Stimulated activated CD4-positive, alpha-beta T cell treated with anti-CD3 and anti-CD28 coated beads, Interleukin-15, amount 100 ng/mL, for 48 hours (primary cell): ENCODE measurements at places on chromosomes 7 and 10.

DNA sequence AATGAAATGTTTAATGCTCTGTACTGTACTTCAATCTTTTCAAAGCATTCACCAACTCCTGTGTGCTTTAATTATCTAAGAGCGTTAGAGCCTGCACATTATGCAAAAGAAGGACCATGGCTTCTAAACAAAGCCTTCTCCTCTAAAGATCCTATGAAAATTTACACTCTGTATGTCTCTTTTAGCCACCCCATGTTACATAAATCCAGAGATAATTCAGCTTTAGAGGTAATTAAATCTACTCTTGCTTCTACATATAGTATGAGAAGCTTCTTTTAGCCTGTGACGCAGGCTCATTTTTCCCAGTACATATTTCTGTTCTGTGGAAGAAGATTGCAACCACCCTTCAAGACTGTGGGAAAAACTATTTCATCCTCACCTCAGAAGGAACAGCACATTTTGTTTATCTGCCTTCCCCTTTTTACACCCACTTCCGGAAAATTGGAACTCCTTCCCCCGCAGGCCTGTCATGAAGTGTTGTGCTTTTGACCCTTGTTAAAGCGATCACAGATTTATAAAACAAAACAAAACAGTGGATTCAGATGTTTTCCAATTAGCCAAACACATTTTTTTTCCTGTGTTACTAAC, 8.1 kb upstream of the TAS2R16 start:
- DNase-seq = no peak

DNA sequence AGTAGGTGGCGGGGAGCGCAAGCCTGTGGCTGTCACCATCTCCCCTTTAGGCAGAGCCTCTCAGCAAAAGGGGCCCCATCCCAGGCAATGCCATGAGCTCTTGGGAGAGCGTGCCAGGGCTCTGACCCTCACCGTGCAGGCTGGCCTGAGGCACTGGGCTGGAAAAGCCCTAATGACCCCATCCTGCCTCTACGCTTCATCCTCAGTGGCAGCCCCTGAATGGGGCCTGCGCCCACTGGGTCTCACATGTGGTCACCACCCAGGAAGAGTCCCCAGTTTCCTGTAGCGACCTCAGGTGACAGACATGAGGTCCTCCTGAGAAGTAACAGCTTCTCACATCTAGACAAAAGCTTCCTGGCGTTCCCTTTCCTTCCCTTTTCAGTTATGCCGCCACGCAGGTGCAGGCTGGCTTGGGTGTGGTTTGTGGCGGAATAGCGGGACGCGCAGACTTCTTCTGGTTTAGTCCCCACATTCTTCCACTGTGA, 59.2 kb downstream of the CLEC2L start:
- no peak for DNase-seq

GRCh38 chr7:7989616-7990440, 21.2 kb downstream of the GLCCI1 start:
- DNase-seq = no peak

- no peak for DNase-seq
Observed at GRCh38 chr7:25167262-25167843, 42.3 kb upstream of the CYCS start.

GRCh38 chr7:47194516-47195057, 387.3 kb downstream of the TNS3 start:
- no peak for DNase-seq

- DNase-seq = no peak
Observed at GRCh38 chr7:18350678-18351077, 144.9 kb upstream of the HDAC9 start.

DNA sequence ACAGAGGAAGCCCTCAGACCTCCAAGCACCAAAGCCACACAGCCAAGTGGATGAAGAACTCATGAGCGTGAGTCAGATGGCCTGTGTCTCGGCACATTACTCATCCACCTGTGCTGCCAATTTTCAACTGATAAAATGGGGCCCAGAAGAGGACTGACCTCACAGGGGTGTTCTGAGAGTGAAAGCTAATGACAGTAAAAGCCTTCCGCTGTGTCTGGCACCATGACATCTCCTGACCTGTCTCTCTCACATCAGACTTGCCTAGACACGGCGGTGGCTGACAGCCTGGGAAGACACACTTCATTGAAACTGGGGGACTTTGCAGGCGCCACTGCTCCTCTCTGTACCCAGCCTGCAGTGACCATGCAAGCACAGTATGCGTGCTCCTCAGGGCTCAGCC, 8.3 kb upstream of the SLC18A3 start:
- no peak for DNase-seq

DNA sequence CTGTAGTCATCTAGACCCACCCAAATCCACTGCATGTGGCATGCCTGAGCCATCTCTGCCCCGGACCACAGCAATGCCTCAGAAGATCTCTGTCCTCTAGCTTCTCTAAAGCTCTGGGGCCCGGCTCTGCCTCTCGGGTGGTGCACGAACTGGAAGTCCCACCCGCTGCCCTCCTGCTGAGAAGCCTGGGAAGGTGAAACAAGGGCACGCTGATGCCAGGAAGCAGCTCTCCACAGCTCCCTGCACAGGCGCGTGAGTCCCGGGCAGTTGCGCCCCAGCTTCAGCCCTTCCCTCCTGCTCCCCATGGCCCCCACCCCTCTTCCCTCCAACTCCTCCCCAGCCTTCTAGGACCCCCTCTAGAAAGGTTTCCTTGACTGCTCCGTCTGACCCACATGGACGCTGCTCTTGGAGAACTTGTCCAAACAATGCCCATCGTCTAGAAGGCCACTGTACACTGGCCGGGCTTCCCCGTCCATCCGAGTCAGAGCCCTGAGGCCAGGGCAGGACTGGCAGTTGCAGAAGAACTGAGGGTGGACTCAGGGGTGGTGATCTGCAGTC, 12.8 kb downstream of the KCNH2 start:
- DNase-seq = no peak

GRCh38 chr7:34869057-34869456, 168.2 kb downstream of the DPY19L1 start:
- no peak for DNase-seq

DNA sequence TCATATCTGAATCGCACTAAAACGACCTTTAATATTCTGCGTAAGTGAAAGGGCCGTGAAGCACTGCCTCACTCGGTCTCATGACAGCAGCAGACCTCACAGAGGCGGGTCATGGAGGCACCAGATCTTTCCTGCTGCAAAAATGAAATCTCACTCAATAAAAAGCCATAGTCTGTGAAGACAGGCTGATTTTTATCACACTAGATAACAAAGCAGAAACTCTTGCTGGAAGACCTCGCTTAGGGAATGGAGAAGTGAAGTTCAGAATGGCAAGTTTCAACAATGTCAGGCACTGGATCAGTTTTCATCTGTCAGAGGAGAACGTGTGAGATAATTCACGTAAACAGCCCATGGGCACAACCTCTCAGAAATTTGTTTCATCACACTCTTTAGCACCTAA, 8.0 kb downstream of the SEPHS1 start:
- no peak for DNase-seq

DNA sequence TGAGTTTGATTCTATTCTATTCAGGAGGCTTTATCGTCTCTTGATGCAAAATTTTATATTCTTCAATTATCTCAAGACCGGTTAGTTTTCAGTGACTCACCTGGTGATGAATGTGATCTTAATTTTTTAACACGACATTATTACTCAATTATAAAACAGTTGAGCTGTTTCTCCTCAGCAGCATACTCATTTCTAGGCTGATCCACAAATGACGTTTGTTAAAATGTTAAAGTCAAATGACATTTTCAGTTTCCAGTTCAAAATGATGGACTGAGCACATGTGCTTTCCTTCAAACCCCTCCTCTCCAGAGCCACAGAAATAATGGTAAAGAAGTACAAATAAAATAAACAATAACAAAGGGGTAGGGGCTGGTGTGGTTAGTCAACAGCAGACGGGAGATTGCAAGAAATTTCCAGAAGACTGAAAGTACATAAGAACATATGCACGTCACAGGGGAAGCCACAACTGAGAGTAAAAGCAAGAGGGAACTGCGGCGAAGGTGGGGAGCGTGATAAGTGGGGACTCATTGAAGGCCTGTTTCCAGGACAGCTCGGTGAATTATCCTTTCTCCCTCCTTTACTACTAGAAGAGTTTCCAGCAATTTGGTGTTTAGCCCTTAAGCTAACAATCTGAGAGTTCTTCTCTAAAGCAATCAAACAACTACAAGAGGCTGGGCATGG, 10.9 kb downstream of the MACROH2A2 start:
- no peak for DNase-seq

DNA sequence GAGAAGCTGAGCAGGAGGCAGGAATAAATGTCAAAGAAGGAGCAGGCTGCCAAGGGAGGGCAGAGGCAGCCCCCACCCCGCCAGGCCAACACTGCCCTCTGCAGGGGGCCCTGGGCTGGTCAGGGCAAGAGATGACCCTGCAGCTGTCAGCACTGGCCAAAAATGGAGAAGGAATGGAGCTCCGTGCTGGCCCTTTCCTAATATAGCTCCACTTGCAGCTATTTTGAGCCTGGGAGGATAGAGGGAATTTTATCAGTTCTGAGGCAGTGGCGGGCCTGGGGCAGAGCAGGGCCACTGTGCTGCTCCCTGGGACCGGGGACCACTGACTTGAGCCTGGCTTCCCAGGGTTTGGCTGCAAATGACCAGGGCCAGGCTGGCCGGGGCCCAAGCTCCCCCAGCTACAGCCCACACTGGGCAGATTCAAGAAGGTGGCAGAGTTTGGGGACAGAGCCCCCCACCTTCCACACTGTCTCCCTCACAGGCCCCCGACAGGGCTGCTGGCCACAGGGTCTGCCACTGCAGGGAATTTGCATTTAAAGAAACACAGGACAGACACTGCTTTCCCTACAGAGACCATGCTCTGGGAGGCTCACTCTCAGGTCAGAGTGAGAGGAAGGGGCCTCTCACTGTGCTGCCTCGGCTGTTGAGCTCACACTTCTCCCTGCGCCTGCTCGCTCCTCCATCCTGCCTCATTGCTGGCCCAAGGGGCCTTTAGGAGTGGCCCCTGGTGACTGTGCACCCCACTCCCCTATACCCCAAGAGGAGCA, 16.2 kb downstream of the LDB3 start:
- no peak for DNase-seq

GRCh38 chr7:18895456-18895855, 222.0 kb downstream of the TWIST1 start:
- DNase-seq = no peak

DNA sequence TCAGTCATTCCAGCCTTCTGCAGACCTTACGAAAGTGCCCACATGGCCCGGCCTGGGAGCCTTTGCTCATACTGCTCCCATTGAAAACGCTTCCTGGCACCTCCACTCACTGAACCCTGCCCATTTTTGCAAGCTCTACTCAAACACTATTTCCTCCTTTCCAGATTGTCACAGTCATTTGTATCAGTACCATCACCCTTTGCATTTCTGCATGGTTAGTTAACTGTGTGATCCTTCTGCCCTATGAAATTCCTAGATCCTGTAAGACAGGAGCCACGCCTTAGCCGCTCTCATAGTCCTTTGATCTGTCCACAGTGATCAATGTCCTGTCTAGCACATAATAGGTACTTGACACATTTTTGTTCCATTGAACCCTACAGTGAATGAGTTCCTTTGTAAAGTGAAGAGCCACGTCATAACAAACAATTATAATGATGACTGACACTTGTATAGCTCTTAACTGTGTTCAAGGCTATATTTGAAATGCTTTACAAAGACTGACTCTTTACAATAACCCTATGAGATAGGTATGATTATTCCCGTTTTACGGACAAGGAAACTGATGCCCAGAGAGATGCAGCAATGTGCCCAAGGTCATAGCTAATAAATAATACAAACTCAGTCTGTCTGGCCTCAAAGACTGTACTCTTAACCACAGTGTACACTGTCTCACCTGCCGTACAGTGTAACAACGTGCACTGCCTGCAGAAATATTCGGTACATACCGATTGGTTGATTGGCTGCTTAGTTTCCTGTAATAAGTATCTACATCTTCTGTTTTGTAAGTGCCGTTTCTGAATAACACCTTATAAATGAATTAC, 16.6 kb upstream of the ITIH2 start:
- no peak for DNase-seq

- DNase-seq = no peak
Observed at GRCh38 chr7:26187380-26188205, 13.0 kb downstream of the HNRNPA2B1 start.

GRCh38 chr7:155233311-155234157, 64.1 kb upstream of the INSIG1 start:
- no peak for DNase-seq

DNA sequence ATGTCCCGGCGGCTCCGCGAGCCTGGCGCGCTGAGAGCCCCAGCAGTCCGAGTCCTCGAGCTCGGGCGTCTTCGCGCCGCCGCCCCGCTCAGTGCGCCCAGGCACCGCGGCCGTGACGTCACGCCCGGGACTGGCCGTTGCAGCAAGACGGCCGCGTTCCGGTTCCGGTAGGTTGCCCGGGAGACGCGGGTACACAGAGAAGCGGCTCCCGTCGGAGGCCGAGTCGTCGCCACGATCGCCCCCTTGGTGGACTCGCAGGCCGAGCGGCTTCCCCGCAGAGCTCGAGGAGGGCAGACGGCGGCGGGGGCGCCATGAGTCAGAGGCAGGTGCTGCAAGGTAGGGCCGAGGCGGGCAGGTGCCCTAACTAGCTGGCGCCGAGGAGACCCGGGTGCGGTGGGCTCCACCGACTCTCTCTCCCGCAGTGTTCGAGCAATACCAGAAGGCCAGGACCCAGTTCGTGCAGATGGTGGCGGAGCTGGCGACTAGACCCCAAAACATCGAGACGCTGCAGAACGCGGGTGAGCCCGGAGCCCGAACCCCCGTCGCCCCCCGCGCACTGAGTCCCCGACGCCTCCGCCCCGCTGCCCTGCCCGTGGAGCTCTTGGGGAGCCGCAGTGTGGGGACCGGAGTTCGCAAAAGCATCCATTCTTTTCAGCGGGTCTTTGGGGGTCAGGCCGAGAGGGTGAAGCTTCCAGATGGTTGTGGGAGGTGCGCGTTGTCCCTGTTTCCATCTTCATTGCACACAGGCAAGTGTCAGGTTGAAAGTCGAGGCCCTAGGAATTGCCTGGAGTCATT, at the start of gene SPAG6:
Gene SPAG6, plus strand, starts transcription at position 196 of the 795 bp plus-strand sequence. Its CDS starts 116 bp downstream, at position 312.
- DNase-seq = no peak

DNA sequence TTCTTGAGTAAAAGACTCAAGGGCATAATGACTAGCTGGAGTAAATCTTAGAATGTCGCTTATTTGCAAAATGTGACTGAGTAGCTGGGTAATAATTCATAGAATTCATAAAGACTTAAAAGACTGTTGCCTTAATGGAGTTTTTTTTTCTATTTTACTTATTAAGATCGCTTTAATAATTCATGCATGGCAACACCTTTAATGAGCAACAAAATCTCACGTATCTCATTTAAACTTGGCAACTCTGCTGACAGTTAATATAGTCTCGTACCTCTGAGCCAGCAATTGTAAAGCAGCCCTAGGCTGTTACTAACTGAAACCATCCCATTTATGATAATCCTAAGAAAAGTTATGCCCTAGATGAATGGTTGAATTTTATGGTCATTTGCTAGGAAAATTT, 87.8 kb upstream of the SLC26A5 start:
- no peak for DNase-seq

- no peak for DNase-seq
Observed at GRCh38 chr7:7271094-7271874, 88.9 kb downstream of the C1GALT1 start.
